Mesenchymal stem cell (in vitro differentiated cells and primary cell): ENCODE measurements at places on chromosomes 12 and 14.

- H3K4me1 ChIP-seq, result peaks cover 1% of the 10 kb centered on the region
- DNase-seq, result no peak
- no peaks in the 10 kb centered on the region for H3K27me3 ChIP-seq
- no peak overlapping the region for H3K27ac ChIP-seq
- no peak overlapping the region for H3K4me3 ChIP-seq
These were observed 3.3 kb upstream of the ING4 start for GRCh38 chr12:6666211-6666610.

DNA sequence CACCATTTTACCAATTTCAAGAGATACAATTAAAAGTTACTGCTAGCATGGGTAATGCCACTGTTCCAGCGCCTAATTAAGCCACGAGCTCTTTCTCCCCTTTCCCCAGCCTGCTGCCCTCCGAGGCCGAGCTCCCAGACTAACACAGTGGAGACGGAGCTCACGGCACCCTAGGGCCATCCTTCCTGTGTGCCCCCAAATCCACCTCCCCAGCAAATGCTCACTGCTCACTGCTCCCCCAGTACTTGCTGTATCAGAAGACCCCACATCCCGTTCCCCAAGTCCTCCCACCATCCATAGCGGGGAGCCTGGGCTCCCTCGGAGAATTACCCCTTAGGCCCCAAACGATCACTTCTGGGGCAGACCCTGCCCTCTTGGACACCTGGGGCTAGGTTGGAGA lies 42.7 kb downstream of the SLC6A12 start:
- no peaks in the 10 kb centered on the region for H3K36me3 ChIP-seq
- DNase-seq, result no peak
- H3K27ac ChIP-seq, result peak overlapping the region; percentile 89
- peaks cover 79% of the 10 kb centered on the region for H3K4me1 ChIP-seq
- H3K4me3 ChIP-seq, result no peak overlapping the region

- H3K27me3 ChIP-seq, result no peaks in the 10 kb centered on the region
- no peak overlapping the region for H3K27ac ChIP-seq
- no peak for DNase-seq
- H3K4me3 ChIP-seq, result no peak overlapping the region
These were observed 74.2 kb downstream of the TESC start for GRCh38 chr12:117024961-117025480.

DNA sequence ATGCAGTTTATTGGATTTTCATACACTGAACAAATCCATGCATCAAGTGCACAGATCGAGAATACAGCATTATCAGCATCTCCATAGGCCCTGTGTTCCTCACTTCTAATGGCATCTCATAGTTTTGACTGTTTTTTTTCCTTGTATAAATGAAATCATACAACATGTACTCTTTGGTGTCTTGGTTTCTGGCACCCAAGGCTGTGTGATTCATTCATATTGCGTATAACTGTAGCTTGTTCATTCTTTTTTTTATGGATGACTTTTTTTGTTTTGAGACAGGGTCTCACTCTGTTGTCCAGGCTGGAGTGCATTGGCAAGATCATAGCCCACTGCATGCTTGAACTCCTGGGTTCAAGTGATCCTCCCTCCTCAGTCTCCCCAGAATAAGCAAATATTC lies 14.3 kb downstream of the RASSF8 start:
- no peaks in the 10 kb centered on the region for H3K27me3 ChIP-seq
- no peak overlapping the region for H3K27ac ChIP-seq
- no peak overlapping the region for H3K4me3 ChIP-seq
- H3K4me1 ChIP-seq, result peaks cover 11% of the 10 kb centered on the region
- DNase-seq, result no peak

DNA sequence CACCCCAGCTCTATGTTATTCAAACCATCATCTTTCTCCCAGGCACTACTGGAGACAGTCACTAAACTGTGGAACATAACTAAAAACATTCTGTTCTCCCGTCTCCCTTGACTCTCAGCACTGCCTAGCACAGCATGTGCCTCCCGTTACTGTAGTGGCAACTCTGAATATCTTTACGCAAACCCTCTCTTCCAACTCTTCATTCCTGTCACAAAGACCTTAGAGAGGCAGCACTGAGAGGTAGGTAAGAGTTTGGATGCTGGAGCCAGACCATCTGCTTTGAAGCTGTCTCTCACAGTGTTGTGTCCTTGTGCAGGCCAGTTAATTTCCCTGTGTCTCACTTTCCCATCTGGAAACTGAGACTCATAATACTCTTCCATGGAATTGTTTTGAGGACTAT lies 108.1 kb downstream of the DIP2B start:
- DNase-seq, result no peak
- H3K36me3 ChIP-seq, result no peaks in the 10 kb centered on the region
- no peak overlapping the region for H3K27ac ChIP-seq
- H3K4me3 ChIP-seq, result no peak overlapping the region

- no peak for DNase-seq
- H3K4me1 ChIP-seq, result no peaks in the 10 kb centered on the region
- no peak overlapping the region for H3K4me3 ChIP-seq
- H3K27ac ChIP-seq, result no peak overlapping the region
- no peaks in the 10 kb centered on the region for H3K27me3 ChIP-seq
These were observed 246.1 kb upstream of the PDE3A start for GRCh38 chr12:20122274-20122673.

DNA sequence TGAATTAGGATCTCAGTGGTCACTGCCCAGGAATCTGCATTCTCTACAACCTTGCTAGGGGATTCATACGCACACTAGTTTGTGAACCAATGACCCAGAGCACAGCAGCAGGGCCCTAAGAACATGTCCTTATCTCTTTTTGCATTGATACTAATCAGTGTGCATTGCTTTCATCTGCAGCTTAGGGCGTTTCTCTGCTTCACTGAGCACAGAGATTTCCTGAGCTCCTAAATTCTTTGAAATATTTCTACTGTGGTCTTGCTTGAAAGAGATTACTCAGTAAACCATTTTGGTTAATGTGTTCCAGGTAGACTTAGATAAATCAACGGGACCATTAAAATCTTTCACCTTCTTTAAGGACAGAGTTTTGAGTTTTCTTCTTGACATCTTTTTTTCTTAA lies 351.3 kb upstream of the KITLG start:
- peaks cover 4% of the 10 kb centered on the region for H3K4me1 ChIP-seq
- no peak for DNase-seq
- no peaks in the 10 kb centered on the region for H3K27me3 ChIP-seq

- no peak overlapping the region for H3K4me3 ChIP-seq
- no peaks in the 10 kb centered on the region for H3K36me3 ChIP-seq
- H3K27me3 ChIP-seq, result no peaks in the 10 kb centered on the region
- H3K27ac ChIP-seq, result no peak overlapping the region
These were observed 253.3 kb upstream of the DIO2 start for GRCh38 chr14:80464531-80465149.

GRCh38 chr12:115375186-115375991 lies 691.4 kb upstream of the TBX3 start:
- DNase-seq, result peak; percentile 90

DNA sequence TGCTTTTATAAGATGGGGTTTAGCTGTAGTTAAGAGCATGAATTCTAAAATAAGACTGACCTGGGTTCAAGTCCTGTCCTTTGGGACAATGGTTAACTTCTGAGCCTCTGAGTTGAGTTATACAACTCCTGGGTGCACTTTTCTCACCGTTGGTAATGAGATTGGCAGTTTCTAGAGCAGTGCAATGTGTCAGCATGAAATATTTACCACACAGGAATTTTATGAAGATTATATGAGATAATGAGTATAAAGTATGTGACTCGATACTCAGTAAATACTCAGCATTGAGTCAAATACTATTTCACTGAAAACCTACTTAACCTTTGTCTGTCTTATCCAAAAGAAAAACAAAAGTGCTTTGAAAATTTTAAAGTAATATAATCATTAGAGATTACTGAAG lies 214.2 kb downstream of the CPNE8 start:
- H3K27ac ChIP-seq, result no peak overlapping the region
- DNase-seq, result no peak
- peaks cover 2% of the 10 kb centered on the region for H3K36me3 ChIP-seq
- no peaks in the 10 kb centered on the region for H3K4me1 ChIP-seq

- no peaks in the 10 kb centered on the region for H3K36me3 ChIP-seq
- no peak overlapping the region for H3K27ac ChIP-seq
- no peaks in the 10 kb centered on the region for H3K4me1 ChIP-seq
- DNase-seq, result no peak
These were observed 1105.4 kb downstream of the VRK1 start for GRCh38 chr14:97902630-97903029.

- no peaks in the 10 kb centered on the region for H3K27me3 ChIP-seq
- DNase-seq, result peak; percentile 87
- peak overlapping the region; percentile 94 for H3K27ac ChIP-seq
- H3K4me1 ChIP-seq, result peaks cover 75% of the 10 kb centered on the region
- H3K36me3 ChIP-seq, result peaks cover 49% of the 10 kb centered on the region
These were observed 27.2 kb upstream of the PNMA1 start for GRCh38 chr14:73741386-73741875.

DNA sequence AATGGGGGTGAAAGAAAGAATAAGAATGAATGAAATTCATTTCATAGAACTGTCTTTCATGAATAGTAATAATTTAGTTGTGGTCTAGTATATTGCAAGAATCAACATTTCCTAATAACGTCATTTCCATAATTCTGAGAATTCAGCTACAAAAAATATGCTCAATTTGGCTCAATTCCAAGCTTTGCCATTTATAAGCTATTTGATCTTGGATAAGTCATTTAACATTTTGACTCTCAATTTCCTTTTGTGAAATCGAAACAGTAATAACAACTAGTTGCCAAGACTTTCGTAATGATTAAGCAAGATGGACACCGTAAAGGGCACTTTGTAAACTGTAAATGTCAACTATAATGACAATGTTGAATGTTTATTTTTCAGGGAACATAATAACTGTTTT lies 18.1 kb downstream of the NOS1 start:
- no peak overlapping the region for H3K27ac ChIP-seq
- no peaks in the 10 kb centered on the region for H3K4me1 ChIP-seq
- no peaks in the 10 kb centered on the region for H3K27me3 ChIP-seq
- H3K36me3 ChIP-seq, result no peaks in the 10 kb centered on the region
